ENCODE measurements at places on chromosomes 4 and X. TPM values are rescaled to one million over a fixed set of nuclear protein-coding genes. Genes with fewer than 3 reads are reported as not detected.

The HDX gene
- 15.7 TPM for total RNA-seq

The DAPP1 gene
- 3.1 TPM for total RNA-seq

The CLGN gene
- 22.5 TPM for total RNA-seq

The MAGEA1 gene
- total RNA-seq: not detected

The USP17L19 gene
- not detected for total RNA-seq

The GRK4 gene
- total RNA-seq: 15.2 TPM

The KDM5C gene
- 205 TPM for total RNA-seq

The PITX2 gene
- 63.2 TPM for total RNA-seq

The JCHAIN gene
- total RNA-seq: 3.0 TPM

The LONRF3 gene
- total RNA-seq: 5.0 TPM

The IL13RA2 gene
- total RNA-seq: 1.6 TPM

The TMSB15C gene
- total RNA-seq: 12.6 TPM

The MAGEA2 gene
- total RNA-seq: not detected

The UGT2B11 gene
- not detected for total RNA-seq

The USP9X gene
- 180 TPM for total RNA-seq
